Right atrium auricular region (tissue), 2 donors: ENCODE measurements at places on chromosomes 13 and 19. TPM values are rescaled to one million over a fixed set of nuclear protein-coding genes. Genes with fewer than 3 reads are reported as not detected.
A peak's percentile ranks its signal among the peaks of the same experiment; 100 is the strongest.

DNA sequence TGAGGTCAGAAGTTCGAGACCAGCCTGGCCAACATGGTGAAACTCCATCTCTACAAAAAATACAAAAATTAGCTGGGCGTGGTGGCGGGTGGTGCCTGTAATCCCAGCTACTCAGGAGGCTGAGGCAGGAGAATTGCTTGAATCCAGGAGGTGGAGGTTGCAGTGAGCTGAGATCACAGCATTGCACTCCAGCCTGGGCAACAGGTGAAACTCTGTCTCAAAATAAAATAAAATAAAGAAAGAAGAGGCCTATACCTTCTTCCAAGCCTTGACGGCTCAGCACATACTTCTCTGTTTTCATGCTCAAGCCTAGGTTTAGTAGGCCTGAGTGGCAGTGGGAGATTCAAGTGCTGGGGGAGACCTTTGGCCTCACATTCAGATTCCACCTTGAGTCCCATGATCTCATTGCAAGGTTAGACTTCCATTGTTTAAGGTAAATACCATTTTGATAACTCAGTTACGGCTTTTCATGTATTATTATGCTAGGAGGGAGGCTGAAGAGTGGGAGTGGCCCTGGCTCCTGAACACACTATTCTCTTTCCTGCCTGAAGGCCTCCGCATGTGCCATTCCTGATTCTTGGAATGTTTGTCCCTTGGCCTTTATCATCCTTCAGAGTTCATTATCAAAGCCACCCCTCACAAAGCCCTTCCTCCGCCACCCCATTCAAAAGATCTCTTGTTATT is 1.6 kb upstream of the SPINT2 start:
- DNase-seq, result no peak
- H3K4me1 ChIP-seq, result no peaks in the 10 kb centered on the region
- no peaks in the 10 kb centered on the region for H3K36me3 ChIP-seq
- no peaks in the 10 kb centered on the region for H3K27me3 ChIP-seq

DNA sequence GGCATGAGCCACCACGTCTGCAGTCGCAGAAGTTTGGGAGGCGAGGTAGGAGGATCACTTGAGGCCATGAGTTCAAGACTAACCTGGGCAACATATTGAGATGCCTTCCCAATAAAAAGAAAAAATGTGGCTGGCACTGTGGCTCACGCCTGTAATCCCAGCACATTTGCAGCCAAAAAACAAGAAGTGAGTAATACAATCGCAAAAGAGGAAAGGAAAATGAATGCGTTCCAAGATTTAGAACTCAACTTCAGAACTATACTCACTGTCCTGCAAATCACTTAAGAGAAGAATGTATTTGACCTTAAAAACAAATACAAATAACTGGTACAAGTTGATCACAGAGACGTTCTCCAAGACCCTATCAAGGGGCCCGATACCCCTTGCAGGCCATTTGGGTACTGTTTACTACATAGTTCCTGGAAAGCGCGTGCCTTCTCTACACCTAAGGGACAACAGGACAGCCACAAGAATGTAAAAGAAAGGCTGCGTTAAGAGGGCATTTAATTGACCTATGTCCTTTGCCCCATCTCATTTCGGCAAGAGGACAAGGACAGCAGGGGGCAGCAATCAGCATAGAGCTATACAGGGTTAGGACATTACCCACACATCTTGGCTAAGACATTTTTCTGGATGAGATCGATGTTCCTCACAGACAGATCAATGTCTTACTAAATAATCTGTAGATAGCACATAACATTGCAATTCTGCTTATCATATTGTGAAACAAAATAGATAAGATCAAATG is 41.3 kb downstream of the FLT3 start:
- no peak overlapping the region for H3K4me3 ChIP-seq
- H3K27me3 ChIP-seq, result no peaks in the 10 kb centered on the region
- no peak overlapping the region for H3K27ac ChIP-seq
- DNase-seq, result no peak
- no peaks in the 10 kb centered on the region for H3K36me3 ChIP-seq

The ASPDH gene
- total RNA-seq, result not detected

The UBE2S gene
- total RNA-seq, result 22.0 TPM

The TEX101 gene
- not detected for total RNA-seq

DNA sequence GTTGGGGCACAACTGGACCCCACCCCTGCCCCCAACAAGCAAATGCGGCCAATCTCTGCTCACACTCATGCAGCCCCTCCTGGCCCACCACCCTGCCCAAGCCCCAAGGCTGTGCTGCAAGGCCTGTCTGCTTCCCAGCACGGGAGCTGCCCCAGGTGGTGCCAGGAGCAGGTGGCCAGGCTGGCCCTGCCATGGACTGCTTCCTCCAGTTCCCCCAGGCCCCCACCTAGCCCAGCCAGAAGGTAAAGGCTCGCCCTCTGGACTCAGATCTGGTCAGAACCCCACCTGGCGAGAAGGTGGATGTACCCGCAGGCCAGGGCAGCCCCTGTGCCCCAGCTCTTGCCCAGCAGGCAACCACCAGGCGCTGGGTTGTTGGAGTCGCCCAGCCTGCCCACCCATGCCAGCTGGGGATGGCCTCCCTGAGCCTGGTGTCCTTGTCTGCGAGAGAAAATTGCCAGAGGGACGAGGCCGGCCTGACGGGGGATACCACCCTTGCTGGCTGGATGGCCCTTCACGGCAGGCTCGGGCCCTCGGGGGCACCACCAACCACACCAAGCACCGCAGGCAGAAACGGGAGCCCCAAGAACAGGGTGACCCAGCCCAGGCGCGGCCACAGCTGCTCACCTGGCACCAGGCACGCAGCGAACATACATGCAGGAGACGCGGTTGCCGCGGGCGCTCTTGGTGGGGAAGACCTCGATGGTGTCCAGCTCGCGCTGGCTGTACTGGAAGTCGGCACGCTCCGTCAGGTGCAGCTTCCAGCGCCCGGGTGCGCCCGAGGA is 4.5 kb downstream of the ABHD17A start:
- H3K4me3 ChIP-seq, result peak overlapping the region; percentile 25
- peaks cover 5% of the 10 kb centered on the region for H3K36me3 ChIP-seq
- H3K27me3 ChIP-seq, result no peaks in the 10 kb centered on the region

GRCh38 chr13:43751624-43752023 is 35.1 kb downstream of the ENOX1 start:
- H3K27me3 ChIP-seq, result no peaks in the 10 kb centered on the region
- no peak for DNase-seq
- peaks cover 4% of the 10 kb centered on the region for H3K4me1 ChIP-seq

- H3K27ac ChIP-seq, result no peak overlapping the region
- DNase-seq, result no peak
- peaks cover 11% of the 10 kb centered on the region for H3K36me3 ChIP-seq
- H3K27me3 ChIP-seq, result no peaks in the 10 kb centered on the region
- peak overlapping the region; percentile 16 for H3K4me3 ChIP-seq
Measured at GRCh38 chr19:17488593-17489391, 18.5 kb downstream of the SLC27A1 start.

DNA sequence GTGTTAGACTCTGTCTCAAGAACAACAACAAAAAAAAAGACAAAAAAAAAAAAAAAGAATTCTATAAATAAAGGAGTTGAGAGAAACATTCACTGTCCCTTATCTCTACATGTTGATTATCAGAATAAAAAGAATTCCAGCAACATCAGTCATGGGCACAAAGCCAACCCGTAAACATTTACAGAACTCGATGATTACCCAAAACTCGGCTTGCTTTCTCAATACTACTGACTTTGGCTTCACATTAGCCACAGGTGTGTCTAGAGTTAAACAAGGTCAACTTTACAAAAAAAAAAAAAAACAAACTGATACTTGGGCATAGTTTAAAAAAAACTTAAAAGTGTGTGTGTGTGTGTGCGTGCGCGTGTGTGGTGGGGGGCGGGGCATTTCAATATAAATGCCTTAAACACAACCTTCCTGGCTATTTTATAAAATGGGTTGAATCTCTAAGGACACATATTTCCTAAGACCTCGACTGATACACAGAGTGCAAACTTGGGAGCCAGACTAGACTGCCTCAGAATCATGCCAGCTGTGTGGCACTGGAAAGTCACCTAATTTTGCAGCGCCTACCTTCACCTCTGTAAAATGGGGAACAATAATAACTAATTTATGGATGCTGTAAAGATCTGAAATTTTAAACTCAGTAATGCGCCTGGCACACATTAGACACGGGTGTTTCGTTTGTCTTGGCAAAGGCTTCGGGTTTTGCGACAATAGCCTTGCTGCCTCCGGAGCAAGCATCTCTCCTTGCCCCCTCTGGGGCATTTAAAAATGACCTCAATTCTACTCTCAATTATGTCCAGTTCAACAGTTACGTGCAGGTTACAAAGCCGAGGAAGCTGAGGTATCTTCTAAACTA is 922 bp downstream of the EBPL start:
- peak overlapping the region; percentile 61 for H3K4me3 ChIP-seq
- no peak for DNase-seq
- H3K4me1 ChIP-seq, result no peaks in the 10 kb centered on the region
- H3K27ac ChIP-seq, result peak overlapping the region; percentile 64

GRCh38 chr13:29465741-29466293 is 129.7 kb downstream of the SLC7A1 start:
- no peak overlapping the region for H3K4me3 ChIP-seq
- H3K36me3 ChIP-seq, result no peaks in the 10 kb centered on the region
- H3K27me3 ChIP-seq, result no peaks in the 10 kb centered on the region

DNA sequence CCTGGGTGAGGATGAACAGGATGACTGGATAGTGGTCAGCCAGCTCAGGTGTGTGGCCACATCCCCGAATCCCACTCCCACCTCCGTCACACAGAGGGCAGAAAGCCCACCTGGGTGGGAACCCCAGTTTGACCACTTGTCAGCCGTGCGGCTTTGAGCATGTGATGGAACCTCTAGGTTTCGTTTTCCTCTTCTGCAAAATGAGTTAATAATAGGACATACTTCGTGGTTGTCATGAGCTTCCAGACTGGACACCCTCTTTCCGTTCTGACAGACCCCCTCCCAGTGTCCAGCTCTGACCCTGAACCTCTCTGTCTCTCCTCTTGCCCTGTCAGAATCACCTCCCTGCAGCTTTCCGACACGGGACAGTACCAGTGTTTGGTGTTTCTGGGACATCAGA is 1.8 kb downstream of the AXL start:
- H3K27ac ChIP-seq, result peak overlapping the region; percentile 99
- no peak for DNase-seq
- H3K4me3 ChIP-seq, result peak overlapping the region; percentile 80

- no peaks in the 10 kb centered on the region for H3K27me3 ChIP-seq
- H3K4me1 ChIP-seq, result no peaks in the 10 kb centered on the region
- peak; percentile 60 for DNase-seq
- H3K4me3 ChIP-seq, result no peak overlapping the region
- H3K27ac ChIP-seq, result peak overlapping the region; percentile 57
Measured at GRCh38 chr19:46605356-46605821, 4.3 kb downstream of the CALM3 start.

- H3K4me3 ChIP-seq, result no peak overlapping the region
- no peak for DNase-seq
- no peaks in the 10 kb centered on the region for H3K4me1 ChIP-seq
- no peaks in the 10 kb centered on the region for H3K27me3 ChIP-seq
- no peak overlapping the region for H3K27ac ChIP-seq
Measured at GRCh38 chr13:32857689-32858088, 158.5 kb upstream of the KL start.

DNA sequence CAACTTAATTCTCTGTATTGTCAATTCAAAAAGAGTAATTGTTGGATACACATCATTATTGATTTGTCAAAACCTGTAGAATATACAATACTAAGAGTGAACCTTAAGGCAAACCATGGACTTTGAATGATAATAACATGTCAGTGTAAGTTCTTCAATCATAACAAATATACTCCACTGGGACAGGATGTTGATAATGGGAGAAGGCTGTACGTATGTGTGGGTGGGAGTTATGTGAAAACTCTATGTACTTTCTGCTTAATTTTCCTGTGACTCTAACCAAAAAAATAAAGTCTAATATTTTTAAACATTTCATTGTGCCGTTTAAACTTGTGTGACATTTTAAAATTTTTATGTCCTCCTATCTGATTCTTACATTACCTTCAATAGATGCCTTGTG is 526.7 kb downstream of the SUCLA2 start:
- no peaks in the 10 kb centered on the region for H3K36me3 ChIP-seq
- no peak overlapping the region for H3K4me3 ChIP-seq
- no peaks in the 10 kb centered on the region for H3K27me3 ChIP-seq
- no peaks in the 10 kb centered on the region for H3K4me1 ChIP-seq
- no peak overlapping the region for H3K27ac ChIP-seq

The KEAP1 gene
- 52.1 TPM for total RNA-seq

The CGB5 gene
- total RNA-seq, result not detected

DNA sequence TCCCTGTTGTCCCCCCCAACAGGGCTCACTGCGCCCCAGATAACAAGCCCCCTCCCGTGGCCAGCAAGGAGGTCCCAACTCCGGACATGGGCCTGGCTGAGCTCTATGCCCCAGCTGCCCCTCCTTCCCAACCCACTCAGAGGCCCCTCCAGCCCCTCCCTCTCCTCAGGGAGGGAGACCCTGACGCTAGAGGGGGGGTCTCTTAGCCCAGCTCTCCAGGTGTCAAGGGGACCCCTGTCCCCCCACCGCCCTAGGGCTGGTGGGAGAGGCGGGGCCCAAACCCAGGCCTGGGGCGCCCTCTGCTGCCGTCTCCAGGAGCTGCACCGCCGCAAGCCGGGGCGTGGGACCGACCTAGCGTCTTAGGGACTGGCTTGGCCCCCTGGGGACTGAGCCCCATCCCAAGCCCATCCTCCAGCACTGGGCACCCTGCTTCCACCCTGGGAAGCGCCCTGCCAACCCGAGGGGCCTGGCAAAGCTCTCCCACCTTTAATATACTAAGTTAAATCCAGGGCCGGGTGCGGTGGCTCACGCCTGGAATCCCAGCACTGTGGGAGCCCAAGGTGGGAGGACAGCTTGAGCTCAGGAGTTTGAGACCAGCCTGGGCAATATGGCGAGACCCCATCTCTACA is 1.4 kb downstream of the GRIN3B start:
- H3K27me3 ChIP-seq, result peaks cover 29% of the 10 kb centered on the region
- no peak overlapping the region for H3K4me3 ChIP-seq
- no peak overlapping the region for H3K27ac ChIP-seq

DNA sequence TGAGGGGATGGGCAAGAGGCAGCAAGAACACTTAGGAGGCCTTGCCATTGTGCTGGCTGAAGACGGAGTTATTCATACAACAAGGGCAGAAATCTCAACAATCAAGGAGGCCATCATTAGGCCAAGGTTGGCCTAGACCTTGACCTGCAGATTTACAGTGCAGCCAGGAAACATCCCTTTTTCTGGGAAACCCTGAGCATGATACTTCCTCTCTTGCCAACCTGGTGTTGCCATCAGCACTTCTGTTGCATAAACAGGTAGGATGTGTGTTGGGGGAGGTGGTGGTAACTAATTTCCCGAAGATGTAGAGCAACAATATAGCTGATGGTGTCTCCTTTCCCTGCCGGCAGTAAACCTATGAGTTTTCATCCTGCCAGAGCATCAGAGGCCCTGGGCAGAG is 8.0 kb downstream of the TMEM272 start:
- no peaks in the 10 kb centered on the region for H3K27me3 ChIP-seq
- H3K27ac ChIP-seq, result no peak overlapping the region
- no peaks in the 10 kb centered on the region for H3K36me3 ChIP-seq
- DNase-seq, result no peak
- H3K4me3 ChIP-seq, result no peak overlapping the region
- no peaks in the 10 kb centered on the region for H3K4me1 ChIP-seq

The PSG1 gene
- total RNA-seq, result not detected

The LRRC8E gene
- 1.5 TPM for total RNA-seq
